ENCODE measurements at places on chromosomes 2 and 18.

- DNase-seq: no peak
Observed at GRCh38 chr2:78418021-78418420, 607.5 kb upstream of the REG3G start.

GRCh38 chr2:136530146-136530545 is 235.2 kb upstream of the THSD7B start:
- no peak for DNase-seq

DNA sequence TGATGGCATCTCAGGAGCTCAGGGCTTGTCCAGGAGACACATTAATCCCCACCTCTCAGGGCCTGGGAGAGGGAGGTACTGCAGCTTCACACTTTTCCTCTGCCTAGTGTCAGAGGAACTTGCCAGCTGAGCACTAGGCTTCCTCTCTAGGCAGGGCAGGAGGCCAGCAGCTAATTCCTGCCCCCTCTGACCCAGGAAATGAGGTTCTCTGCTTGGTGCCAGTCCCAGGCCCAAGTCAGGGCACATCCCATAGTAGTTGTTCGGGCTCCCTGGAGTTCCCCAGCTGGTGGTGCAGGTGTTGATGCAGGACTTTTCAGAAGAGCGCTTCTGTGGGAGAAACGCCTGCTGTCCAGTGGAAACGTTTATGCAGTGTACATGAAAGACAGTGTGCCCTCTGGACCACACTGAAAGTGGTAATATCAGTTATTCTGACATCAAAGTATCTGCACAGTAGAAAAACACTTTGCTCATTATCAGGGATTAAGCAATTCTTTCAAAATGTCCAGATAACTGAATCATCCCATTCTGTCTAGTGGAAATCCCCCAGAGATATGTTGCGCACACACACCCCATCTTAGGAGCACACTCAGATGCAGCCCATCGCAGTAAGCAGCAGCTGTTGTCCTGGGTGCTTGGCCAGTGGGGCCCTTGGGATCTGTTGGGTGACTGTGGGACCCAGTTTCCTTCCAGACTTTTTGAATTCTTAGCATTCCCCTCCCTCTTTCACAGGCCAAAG is 17.8 kb upstream of the SCLY start:
- no peak for DNase-seq

DNA sequence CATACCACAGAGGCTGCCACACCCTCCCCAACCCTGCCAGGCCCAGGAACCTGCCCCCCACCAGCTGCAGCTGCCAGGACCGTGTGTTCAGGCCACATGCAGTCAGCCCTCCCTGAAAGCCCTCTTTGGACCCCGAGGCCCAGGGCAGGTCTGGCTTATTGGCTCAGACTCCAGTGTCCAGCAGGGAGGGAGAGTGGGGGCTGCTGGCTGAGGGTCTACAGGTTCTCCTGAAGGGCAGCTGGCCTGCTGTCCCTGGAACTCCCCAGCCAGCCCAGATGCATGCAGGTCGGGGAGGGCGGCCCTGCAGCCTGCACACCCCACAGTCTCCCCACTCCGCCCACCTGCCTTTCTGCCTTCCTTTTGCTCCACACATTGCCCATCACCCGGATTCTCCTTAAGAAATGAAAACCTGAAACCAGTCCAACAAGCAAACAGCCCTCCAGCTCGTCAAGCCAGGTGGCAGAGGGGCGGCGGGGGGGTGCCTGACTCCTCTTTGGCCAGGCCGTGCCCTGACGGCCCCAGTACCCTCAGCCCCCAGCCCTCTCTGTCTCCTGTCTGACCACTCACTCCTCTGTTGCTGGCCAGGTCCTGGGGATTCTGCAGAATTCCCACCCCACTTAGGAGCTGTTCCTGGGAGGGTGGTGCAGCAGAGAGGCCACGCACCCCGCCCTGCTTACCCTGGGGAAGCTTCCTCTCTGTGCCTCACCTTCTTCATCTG is 18.0 kb downstream of the GPR35 start:
- no peak for DNase-seq

DNA sequence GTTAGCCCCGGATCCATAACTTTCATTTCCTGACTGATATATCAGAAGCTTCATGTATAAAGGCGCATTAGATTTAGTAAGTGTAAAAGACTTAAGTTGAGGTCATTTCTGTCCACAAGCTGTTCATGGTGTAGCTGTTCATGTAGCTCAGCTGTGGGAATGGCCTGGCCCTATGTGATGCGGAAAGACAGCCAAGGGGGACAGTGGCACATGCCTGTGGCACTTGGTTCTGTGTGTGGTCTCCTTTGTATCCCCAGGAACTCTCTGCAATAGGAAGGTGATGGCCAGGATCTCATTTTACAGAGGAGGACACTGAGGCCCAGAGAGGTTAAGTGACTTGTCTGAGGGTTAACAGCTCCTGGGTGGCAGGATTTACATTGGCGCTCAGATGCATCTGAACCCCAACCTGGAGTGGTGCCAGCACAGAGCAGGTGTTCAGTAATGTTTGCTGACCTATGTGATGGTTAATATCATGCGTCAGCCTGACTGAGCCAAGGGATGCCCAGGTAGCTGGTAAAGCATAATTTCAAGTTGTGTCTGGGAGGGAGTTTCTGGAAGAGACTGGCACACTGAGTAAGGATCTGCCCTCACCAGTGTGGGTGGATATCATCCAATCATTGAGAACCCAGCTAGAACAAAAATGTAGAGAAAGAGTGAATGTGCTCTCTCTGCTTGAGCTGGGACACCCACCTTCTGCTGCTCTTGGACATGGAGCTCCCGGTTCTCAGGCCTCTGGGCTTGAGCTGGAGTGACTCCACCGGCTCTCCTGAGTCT is 25.4 kb downstream of the HPCAL1 start:
- DNase-seq: no peak

DNA sequence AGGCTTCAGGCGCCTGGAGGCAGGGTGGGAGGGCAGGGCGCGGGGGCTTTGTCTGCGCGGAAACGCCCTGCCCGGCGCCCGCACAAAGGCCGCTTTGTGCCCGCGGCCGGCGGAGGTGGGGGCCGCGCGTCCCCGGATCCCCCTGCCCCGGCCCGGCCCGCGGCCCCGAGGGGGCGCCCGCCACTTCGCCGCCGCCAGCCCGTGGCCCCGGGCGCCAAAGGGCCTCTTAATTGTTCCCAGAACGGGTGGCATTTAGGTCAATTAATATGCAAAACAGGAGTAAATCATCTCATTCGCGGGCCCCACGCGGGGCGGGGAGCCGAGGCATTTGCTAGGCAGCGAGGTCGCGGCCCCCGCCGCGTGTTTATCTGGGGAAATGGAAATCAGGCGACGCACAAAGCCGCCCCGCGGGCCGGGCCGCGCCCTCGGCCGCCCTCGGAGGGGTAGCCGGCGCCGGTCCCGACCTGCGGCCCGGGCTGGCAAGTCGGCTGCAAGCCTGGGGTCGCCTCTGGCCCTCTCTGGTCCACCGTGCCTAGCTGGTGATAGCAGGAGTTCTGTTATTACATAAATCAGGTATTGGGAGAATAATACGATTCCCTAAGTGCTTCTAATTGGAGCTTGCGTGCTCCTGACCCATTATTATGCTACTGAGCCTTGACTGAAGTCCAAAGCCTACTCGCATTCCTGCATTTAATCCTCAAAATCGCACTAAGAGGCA is 148.2 kb upstream of the GLI2 start:
- DNase-seq: no peak

DNA sequence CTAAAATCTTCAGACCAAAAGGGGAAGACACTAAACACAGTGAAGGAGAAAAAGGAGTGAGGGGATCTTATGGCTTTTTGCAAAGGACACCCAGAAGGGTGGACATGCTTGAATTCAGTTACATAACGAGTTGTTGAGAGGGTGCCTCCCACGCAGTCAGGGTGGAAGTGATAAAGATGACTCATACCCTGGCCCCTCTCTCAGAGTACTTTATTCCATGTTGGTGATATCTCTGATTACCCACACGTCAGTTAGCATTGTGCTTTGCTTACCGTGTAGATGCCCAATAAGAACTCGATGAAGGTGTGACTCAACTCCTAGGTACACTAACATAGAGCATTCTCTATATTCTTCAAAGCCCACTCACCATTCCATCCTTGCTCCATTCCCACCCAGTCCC is 44.4 kb downstream of the EN1 start:
- DNase-seq: no peak

- no peak for DNase-seq
Observed at GRCh38 chr18:58345875-58346274, 283.0 kb downstream of the ALPK2 start.

DNA sequence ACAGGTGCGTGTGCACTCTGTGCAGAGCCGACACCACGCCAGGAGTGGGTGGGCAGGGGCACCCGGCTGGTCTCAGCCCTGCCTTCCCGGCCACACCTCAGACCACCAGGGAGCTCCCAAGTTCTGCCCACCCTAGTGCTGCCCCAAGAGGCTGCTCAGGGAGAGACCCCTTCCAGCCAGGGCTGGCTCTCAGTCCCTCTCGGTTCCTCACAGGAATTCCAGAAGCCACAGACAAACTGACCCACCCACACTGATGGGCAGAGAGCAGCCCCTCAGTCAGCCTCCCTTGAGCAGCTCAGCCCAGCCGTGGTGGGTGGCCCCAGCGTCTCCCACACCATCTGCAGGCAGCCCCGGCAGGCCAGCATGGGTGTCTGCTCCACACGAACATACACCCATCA is 33.8 kb downstream of the GPC1 start:
- DNase-seq: no peak

DNA sequence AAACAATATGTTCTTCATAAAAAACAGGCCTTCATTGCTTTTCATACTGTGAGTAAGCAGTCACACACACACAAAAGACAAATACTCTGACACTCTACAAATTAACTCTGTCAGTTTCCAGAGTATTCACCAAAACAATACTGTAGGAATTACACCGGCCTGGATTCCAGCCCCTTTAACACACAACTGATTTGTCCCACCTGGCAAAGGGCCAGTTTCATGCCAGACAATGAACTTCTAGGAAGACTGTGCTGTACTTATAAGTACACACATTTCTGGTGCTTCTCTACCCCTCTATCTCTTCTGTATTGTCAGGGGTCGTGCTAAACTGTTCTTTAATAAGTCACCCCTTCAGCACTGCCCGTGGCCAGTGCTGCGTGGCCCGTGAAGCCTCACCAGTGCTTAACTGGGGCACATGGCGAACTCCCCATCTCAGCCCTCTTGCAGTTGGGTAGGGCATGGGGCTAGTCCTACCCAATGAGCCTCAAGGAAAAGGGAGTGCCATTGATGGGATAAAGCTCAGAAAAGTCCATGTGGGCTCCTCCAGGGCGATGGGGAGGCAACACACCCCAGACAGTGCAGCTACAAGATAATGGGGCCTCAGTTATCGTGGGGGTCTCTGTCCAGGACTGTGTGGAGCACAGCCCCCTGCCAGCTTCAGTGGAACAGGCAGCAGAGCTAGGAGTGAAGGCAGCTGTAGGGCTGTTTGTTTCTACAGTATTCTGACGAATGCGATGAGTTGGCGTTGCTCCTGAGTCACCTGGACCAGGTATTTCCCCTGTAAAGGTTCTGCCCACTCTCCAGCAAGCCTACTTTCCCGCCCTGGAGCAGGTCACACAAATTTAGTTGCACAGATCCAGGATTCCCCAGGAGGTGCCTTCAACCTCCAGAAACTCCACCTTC is 99.0 kb downstream of the SP3 start:
- no peak for DNase-seq

DNA sequence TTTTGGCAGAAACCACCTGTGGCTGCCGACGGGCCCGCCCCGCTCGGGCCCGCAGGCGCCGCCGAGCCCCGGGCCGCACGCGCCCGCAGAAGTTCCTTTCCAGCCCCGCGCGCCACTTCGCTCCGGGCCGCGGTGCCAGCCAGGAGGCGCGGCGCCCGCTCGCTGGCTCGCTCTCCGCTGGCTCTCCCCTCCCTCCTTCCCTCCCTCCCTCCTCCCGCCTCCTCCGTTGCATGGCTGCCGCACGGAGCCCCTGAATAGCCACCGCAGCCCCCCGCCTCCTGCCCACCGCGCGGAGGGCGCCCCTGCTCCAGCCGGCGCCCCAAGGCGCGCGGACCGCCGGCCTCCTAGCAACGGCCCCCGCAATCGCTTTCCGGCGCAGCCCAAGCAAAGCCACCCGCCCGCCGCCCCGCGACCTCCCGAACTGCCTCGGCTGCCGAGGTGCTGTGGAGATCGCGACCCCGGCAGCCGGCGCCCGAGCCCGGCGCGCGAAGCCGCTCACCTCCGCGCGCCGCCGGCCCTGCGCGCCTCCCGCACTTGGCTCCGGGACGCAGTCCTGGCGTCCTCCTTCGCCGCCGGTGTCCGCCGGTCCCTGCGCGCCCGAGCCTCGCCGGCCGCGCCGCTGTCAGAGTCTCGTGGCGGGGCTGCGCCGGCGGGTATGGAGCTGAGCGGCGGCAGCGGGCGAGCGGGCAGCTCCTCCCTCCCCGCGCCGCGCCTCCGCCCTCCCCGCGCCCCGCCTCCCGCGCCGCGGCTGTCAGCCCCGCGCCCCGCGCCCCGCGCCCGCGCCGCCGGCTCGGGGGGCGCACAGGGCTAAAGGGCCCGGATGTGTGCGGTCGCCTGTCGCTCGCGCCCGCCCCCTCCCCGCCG is at the start of gene ZBTB7C:
Gene ZBTB7C, minus strand, starts transcription at position 657 of the 864 bp plus-strand sequence.
- DNase-seq: no peak

DNA sequence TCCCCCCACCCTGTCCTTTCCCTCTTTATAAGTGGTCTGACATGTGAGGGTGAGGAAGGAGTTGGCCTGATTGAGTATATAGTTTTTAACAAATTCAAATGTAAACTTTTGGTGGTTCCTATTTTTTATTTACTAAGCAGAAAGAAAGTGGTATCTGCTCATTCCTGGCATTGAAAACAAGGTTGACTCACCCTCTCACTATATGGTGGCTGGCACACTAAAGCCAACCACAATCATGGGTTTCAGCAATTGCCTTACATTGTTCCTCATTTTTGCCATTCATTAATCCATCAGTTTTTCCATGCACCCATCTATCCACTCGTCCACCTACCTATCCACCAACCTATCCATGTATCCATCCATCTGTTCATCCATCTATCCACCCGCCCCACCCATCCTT is 75.4 kb upstream of the IGFBP5 start:
- DNase-seq: no peak

DNA sequence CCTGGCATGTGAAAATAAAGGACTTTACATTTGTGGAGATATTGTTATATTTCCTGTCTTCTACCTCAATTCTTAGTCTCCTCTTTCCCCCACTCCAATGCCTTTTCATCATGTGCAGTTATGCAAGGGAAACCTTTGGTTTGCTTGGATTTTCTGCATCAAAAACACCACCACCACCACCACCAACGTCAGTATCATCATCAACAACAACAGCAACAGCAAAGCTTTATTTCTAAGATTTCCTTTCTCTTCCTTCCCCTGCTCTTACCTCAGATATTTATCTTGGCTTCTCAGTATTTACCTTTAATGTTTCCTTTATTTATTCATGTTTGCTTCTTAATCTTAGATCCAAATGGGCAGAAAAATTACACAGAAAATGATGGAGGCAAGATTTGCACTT is 26.1 kb downstream of the CXCR4 start:
- no peak for DNase-seq

GRCh38 chr2:71464389-71464788 is 11.0 kb downstream of the DYSF start:
- no peak for DNase-seq

DNA sequence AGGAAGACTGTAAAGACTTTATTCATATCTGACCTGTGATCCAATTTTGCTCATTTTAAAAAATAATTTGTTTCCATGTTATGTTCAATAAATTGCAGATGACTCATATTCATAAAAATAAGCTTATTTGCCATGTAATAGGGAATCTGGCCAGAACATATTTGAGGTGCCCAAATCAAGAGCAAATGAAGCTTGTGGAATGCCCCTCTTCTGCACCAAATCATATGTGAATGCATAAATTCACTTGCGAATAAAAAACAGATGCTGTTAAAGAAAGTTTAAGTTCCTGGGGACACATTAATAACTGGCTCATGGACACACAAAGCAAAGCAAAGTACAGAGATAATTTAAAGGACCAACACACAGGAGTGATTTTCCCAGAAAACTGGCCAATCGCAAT is 279.0 kb upstream of the CDH2 start:
- DNase-seq: no peak

- DNase-seq: no peak
Observed at GRCh38 chr2:189347540-189347939, 93.7 kb upstream of the WDR75 start.
